ENCODE measurements at places on chromosomes 7 and 10.

DNA sequence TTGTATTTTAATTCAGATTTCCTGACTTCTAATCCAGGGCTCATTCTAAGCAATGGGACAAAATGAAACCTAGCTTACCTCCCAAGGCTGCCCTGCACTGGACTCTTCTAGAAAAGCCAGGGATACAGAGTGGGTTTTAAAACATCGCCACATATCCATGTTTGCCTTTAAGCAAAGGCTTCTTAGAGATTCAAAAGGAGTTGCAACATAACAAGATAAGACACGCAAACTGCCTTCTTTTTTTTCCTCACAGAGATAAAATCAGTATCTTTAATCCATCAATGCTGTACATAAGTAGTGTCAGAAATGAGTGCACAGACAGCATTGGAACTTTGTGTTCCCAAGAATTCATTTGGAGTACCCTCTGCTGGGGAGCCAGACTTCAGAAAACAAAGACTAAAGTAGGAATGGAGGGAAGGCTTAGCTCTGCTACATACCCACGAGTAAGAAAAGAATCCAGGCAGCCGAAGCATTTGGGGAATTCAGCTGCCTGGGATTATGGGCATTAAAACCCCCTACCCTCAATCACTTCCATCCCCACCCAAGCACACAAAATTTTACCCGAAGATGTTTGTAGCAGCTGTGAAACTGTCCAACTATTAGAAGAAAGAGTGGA, 427.8 kb downstream of the ARL4A start:
- peak; percentile 46 for DNase-seq

- no peak for DNase-seq
Measured at GRCh38 chr10:119367841-119368549, 160.6 kb downstream of the GRK5 start.

DNA sequence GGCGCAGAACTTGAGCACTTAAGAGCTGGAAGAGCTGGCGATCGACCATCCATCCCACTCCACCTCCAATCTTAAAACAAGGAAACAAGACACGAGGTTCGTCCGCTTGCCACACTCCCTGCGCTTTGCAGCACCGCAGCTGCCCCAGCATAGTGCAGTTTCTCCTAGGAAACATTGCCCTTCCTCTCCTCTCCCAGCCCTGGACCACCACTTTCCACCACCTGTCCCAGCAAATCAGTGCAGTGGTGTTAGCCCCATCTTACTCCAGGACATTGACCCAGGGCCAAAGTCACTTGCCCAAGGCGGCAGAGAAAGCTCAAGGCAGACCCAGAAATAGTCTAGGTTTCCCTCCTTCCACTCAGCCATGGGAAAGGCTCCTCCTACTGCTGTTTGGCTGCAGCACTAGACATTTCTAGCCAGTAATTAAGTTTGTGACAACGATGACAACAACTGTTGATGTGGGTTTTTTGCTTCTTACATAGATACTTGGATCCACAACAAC, 1.5 kb upstream of the PARD3 start:
- DNase-seq: peak; percentile 65

DNA sequence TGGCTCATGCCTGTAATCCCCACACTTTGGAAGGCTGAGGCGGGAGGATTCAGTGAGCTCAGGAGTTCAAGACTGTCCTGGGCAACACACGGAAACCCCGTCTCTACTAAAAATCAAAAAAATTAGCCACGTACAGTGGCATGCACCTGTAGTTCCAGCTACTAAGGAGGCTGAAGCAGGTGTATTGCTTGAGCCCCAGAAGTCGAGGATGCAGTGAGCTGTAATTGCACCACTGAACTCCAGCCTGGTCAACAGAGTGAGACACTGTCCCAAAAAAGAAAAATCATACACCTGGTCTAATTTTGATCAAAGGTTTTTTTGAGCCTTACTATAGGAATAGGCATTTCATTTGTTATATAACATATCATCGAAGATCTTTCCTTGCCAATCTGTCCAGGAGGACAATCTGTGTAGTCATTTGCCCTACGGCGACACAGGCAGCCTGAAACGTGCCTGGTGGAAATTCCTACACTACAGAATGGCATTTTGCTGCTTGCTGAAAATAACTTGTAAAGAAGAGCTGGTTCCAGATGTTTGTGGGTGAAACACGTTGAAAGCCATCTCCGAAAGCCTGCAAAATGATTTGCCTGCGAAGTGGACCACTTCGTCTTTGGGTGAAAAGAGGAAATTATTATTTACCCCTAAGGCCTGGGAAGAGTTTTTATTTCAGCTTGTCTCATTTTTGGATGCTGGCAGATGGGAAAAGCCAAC, 31.3 kb upstream of the GDI2 start:
- no peak for DNase-seq

GRCh38 chr7:112757337-112757736, 32.9 kb downstream of the TMEM168 start:
- peak; percentile 66 for DNase-seq

GRCh38 chr7:97130417-97131139, 13.1 kb downstream of the SDHAF3 start:
- no peak for DNase-seq

DNA sequence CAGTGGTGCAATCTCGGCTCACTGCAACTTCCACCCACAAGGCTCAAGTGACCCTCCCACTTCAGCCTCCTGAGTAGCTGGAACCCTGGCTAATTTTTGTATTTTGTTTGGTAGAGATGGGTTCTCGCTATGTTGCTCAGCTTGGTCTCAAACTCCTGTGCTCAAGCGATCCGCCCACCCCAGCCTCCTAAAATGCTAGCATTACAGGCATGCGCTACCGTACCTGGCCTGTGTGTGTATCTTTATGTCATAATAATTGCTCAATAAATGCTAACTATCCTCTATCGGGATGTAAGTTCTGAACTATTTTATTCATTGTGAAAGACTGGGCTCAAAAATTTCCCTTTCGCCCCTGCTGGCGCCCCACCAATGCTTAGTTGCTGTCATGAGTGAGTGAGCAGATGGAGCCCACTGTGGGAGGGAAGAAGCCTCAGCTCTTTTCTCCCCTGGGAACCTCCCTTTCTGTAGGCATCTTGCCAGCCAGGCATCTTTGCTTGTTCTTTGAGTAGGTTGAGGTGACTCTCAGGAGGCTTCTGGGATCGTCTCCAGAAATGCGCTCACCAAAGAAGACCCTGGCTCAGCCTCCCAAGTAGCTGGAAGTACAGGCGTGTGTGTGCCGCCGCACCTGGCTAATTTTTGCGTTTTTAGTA, 38.3 kb downstream of the CAMK1D start:
- DNase-seq: no peak

DNA sequence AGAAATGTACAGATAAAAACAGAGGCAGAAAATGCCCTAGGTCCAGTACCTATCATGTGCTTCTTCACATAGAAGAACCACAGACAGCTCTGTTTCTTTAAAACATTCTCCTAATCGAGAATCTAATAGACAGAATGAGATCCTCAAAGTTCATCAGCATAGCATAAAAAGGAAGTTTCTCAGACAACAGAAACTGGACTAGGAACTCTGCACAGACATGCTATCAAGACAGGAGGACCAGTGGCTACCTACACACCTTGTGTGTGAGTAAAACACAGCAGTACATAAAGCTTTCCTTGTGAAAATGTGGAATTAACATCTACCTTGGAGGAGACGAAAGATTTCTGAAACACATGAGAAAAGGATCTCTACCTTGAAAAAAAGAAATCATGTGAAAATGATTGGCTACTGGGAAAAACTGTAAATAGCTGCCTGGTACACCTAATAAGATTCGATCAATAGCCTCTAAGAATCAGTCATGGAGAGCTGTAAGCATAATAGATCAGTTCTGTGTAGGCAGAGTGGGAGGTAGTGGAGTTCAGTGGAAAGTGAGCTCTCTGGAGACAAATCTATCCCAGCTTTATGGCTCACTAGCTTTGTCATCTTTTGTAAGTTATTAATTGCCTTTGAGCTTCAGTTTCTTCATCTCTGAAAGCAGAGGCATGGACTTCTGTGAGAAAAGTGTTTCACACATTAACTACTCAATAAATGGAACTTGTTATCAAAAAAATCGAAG, 26.7 kb downstream of the ELAPOR2 start:
- DNase-seq: no peak

DNA sequence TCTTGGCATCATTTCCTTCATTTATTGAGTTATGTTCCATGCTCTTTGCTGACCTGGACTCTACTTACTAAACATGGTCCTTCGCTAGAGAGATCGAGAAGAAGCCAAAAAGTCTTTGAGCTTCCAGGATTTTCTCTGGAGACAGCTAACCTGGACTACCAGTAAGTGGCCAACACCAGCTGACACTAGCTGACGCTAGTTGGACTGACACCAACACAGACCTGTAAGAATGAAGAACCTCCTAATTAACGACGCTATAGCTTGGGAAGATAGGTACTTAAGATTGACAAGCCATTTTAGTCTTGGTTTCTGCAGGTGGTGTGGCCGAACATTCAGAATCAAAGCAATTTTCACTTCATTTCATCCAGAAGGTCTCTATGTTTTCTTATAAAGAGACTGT, 66.4 kb downstream of the GALNT17 start:
- DNase-seq: no peak

DNA sequence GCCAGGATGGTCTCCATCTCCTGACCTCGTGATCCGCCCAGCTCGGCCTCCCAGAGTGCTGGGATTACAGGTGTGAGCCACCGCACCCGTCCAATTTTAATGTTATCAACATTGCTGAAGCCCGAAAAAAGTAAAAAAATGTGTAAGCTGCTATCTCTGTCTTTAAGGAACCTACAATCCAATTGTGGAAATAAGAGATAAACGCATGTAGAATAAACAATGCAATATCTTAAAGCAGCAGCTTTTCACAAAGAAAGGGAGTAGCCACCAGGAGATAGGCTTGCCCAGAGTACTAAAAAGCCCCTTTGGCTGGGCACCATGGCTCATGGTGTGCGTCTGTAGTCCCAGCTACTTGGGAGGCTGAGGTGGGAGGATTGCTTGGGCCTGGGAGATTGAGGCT, 282.9 kb upstream of the LYZL1 start:
- DNase-seq: no peak

- DNase-seq: peak; percentile 32
Measured at GRCh38 chr7:65946904-65947303, 35.1 kb downstream of the GUSB start.

DNA sequence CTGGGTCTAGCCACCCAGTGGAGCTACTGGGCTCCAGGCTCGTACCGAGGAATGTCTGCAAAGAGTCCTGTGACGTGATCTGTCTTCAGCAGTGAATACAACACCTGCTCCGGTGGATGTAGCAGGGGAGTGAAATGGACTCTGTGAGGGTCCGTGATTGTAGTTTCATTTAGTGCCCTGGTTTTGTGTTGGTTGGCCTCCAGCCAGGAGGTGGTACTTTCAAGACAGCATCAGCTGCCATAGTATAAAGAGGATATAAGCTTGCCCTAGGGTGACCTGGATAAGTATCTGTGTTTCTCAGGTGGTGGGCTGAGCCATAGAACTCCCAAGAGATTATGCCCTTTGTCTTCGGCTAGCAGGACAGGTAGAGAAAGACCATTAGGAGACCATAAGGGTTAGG, 24.6 kb upstream of the WNT2 start:
- no peak for DNase-seq

GRCh38 chr10:96212911-96213310, 58.5 kb downstream of the BLNK start:
- no peak for DNase-seq

GRCh38 chr10:110354322-110354766, 49.6 kb upstream of the SMNDC1 start:
- DNase-seq: peak; percentile 94

- peak; percentile 10 for DNase-seq
Measured at GRCh38 chr7:16609842-16610450, 35.6 kb downstream of the ANKMY2 start.

DNA sequence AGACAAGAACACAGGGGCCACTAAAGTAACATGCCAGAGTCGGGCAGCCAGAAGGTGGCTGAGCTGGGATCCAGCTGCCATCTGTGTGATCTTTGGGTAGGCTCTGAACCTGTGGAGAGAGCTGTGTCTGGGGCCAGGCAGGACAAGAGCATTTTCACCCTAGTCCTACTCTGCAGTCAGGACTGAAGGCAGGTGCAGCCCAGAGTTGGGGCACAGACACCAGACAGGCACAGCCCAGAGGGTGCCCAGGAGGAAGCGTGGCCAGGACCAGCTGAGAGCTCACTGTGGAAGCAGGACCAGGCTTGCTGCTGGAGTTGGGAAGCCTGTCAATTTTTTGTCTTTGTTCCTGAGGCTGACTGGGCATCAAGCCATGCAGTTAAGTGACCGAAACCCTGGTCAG, 113.6 kb downstream of the ADCY1 start:
- no peak for DNase-seq

DNA sequence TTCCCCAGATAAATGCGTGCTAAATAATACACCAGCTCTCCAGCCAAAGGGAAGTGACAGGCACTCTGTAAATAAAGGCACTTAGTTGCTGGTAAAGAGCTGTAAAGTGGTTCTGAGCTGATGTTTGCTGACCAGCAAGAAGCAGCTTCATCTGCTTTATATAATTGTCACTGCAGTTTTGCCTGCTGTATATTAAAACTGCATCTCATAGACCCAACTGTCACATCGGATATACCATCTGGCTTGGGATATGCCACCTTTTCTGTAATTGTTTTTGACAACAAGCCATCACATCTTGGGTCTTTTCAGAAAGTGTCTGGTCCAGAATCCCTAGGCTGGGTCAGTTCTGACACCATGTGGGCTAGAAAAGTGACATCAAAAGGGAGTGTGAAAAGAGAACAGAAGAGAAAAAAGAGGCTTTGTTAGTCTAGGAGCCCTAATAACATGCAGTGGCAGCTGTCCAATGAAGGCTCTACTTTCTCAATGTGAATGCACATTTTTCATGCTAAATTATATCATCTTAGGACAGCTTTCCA, 697.6 kb downstream of the KCNMA1 start:
- DNase-seq: no peak

DNA sequence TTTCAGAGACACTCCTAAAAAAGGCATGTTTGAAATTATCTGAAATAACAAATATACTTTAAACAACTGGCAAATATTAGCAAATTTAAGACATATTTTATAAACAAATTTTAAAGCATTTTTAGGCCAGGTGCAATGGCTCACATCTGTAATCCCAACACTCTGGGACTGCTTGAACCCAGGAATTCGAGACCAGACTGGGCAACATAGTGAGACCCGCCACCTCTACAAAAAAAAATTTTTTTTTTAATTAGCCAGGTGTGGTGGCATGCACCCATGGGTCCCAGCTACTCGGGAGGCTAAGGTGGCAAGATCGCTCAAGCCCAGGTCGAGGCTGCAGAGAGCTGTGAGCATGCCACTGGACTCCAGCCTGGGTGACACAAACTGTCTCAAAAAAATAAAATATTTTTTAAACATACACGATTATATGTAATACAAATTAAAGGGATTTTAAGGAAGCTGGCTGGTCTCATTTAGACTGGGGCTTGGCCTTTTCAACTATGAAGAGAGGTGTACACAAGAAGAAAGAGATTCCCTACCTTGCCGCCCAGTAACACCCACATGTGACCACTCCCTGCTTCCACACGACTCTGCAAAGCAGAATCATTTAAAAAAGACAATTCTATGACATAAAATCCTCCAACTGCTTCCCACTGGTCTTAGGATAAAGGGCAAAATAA, 7.5 kb downstream of the LARP4B start:
- no peak for DNase-seq

GRCh38 chr7:33054261-33054964, 8.2 kb downstream of the NT5C3A start:
- DNase-seq: no peak

Data from myocyte (in vitro differentiated cells).